ENCODE measurements at places on chromosomes 12 and 14.

DNA sequence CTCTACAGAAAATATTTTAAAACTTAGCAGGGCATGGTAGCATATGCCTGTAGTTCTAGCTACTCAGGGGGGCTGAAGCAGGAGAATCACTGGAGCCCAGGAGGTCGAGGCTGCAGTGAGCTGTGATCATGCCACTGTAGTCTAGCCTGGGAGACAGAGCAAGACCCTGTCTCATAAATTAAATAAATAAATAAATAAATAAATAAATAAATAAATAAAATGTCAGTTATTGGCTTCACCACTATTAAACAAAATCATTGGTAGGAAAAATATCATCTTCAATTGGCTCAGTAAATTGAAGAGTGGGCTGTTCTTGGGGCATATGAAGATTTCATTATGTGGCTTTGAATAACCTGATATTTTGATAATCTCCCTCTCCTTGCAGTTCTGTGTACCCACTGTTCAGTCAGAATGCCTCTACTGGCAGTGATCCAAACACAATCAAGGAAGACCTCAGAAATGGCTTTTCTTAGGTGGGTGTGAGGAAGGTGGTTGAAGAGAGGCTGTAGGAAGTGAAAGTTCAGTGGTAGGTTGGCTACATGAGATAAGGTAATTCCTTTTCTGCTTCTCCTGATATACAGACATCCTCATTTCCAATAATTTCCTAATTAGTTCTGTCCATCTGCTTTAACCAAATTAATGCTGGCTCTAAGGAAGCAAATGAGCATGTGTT is 175.8 kb downstream of the MSRB3 start:
- no peak for DNase-seq

GRCh38 chr14:34093883-34094282 is 143.0 kb upstream of the EGLN3 start:
- DNase-seq: no peak

GRCh38 chr12:93468008-93468371 is 676 bp downstream of the MRPL42 start:
- DNase-seq: no peak

- DNase-seq: no peak
Measured at GRCh38 chr12:116062698-116063097, 214.8 kb downstream of the MED13L start.

- DNase-seq: no peak
Measured at GRCh38 chr12:4858386-4858785, 51.3 kb upstream of the KCNA1 start.

DNA sequence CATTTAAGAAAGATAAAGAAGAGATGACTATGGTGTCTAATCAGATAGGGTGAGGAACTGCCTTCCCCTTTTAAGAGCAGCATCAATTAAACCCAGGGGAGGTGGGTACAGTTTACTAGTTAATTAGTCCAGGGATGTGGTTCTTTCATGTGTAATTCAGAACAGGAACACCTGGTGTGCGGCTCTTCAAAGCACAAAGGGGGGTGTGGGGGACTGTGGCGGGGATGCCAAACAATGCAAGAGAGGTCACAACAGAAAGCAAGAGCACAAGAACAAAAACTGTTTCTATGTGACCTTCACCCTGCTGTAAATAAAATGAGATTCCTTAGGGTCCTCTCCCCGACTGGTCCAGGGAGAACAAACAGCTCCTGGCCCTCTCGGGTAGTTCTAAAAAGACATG is 183.9 kb upstream of the SOX5 start:
- DNase-seq: no peak

DNA sequence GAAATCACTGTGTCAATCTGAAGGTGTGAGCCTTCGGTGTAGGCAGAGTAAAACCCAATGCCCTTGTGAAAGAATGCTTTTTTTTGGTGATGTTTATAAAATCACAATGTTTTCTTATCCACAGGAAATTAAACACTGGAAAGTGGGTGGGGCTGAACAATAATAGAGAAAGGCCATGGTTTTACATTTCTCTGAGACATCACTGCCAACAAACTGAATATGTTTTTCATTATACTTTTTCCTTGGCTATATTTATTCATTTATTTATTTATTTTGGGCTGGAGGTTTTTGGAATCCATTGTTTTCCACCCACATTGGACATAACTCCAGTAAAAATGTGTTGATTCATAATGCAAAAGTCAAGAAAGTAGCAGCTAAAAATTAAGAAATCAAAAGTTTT is 16.9 kb downstream of the LRRK2 start:
- no peak for DNase-seq

- no peak for DNase-seq
Measured at GRCh38 chr14:89953602-89954001, 928 bp downstream of the EFCAB11 start.

- DNase-seq: no peak
Measured at GRCh38 chr14:100910888-100911664, 7.6 kb upstream of the RTL1 start.

GRCh38 chr12:30219047-30219446 is 435.3 kb upstream of the TMTC1 start:
- DNase-seq: no peak

DNA sequence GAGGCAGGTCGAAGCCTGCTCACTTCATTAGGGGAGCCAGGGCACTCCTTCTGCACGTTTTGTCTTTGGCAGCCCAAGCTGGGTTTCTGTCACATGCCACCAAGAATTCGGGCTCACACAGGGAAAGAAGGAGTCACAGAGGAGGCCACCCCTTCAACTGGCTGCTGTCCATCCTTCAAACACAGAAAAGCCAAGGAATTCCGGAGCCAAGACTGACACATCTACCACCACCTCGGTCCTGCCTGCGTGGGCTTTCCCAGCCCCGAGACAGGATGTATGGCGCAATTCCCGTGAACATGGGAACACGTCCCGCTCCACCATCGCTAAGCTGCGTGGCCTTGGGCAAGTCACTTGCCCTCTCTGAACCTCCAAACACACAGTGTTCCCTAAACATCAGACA is 70.4 kb downstream of the NCOR2 start:
- no peak for DNase-seq

DNA sequence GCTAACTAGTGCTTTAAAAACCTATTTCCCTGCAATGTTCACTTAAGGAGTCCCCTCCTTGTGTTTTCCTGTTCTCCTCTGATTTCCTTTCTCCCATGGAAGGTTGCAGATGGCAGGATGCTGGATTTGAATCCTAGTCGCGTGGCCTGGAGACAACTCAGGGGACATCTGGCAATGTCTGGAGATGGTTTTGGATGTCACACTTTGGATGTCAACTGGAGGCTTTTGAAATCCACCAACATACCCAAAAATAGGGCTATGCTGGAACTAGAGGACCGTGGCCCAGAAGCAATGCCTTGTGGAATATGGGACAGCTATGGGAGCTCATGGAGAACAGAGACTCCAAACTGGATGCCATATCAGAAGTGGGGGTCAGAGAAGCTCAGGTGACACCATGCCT is 95.8 kb upstream of the NOS1 start:
- no peak for DNase-seq

- no peak for DNase-seq
Measured at GRCh38 chr14:95468448-95469133, 47.9 kb downstream of the SYNE3 start.

GRCh38 chr14:69077841-69078240 is 75.1 kb downstream of the DCAF5 start:
- DNase-seq: no peak

All from memory B cell (primary cell).